Activated T-helper 1 cell treated with anti-CD3 and anti-CD28 coated beads, Interleukin-12 subunit alpha, Interleukin-12 subunit beta, Interleukin-2, Interleukin-4 antibody, amounts not matched to agents 30 ng/mL and 10 ng/mL and 1 ng/mL, durations not matched to agents 14 hours and 24 hours and 36 hours (primary cell): ENCODE measurements at places on chromosomes 2 and 18.

DNA sequence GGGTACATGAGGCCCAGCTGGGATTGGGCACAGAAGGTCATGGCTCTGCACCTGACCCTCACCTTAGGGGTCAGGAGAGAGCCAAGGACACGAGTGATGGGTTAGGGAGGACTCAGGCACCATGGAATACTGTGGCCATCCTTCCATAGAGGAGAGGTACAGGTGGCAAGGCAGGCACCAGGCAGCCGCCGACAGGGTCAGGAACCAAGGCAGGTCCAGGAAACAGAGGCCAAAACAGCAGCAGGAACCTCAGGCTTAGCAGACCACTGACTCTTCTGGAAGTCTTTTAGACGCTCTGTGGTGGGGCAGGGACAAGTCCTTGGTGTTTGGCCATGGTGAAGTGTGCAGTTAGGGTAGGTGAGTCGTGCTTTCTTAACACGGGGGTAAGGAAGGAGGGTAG lies 128.0 kb downstream of the NEDD4L start:
- no peak for DNase-seq

DNA sequence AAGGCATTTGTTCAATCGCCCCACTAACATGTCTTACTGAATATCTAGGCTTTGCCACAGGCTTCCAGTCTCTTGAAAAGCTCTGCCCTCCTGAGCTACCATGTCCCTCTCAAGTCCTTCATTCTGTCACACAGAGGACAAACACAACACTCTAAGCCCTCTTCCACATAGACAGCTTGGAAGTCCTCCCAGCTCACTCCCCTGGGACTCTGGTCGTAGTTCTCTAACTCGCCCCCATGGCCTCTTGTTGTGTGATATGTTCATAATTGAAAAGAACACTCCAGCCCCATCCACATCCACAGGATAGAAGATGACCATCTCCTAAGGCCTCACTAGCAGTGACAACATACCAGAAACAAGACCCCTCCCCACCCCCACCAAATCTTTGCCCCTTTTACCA lies 37.9 kb downstream of the BUB1 start:
- no peak for DNase-seq

- no peak for DNase-seq
Observed at GRCh38 chr2:3664925-3665324, 6.9 kb downstream of the ALLC start.

- peak; percentile 85 for DNase-seq
Observed at GRCh38 chr2:151261231-151261976, at the start of gene RBM43. Gene RBM43, minus strand, starts transcription at chr2:151261863. Its CDS starts 136 bp downstream, at chr2:151261727.

DNA sequence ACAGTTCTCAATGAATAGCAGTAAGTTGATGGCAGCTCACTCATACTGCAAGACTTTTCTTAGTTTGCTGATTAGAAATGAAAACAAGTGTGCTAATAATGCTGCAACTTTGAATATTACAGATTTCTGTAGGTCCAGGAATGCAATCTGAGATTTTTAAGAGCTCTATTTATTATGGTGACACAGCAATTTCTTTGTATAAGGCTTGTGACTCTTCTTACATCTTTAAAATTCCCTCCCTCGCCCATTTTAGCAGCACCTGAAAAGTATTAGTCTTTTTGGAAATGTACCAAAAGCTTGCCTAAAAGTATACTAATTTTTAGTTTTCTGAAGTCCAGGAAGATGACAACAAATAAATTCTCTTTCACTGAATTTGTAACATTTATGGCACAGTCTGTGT lies 4.4 kb upstream of the HTR2B start:
- no peak for DNase-seq

GRCh38 chr2:9634133-9634532 lies 3.3 kb upstream of the YWHAQ start:
- DNase-seq = no peak

GRCh38 chr2:128727404-128727803 lies 408.7 kb upstream of the HS6ST1 start:
- DNase-seq = no peak

DNA sequence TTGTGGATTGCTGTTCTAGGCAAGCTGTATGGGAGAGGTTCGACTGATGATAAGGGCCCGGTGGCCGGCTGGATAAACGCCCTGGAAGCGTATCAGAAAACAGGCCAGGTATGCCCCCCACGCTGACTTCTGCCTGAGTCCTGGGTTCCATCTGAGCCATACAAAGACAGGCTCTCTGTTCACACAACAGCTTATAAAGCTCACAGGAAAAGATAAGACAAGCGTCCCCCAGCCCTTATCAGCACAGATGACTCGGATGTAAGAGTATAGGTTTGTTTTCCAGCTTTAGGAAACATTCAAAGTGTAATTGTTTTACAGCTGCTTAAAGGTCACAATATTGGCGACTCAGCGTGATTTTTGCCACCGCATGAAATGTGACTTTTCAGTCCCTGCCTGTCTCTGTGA lies 12.7 kb downstream of the CNDP2 start:
- DNase-seq = no peak

DNA sequence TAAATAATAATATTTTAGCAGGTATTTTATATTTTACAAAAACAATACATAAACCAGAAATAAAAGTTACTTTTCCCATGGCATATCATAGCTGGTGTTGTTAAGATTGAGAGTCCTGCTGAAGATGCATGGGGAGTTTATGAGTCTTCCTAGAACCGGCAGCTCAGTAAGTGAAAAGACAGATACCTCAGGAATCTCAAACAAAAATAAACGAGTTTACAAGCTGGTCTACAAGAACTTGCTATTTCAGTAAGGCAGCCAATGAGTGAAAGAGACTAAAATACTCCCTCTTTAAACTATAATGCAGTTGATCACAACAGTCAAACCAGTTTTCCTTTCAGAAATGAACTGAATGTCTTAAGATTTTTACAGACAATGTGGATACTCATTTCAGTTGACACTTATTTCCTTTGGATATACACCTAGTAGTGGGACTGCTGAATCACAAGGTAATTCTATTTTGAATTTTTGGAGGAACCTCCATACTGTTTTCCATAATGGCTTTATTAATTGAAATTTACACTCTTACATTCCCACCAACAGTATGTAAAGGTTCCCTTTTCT lies 8.9 kb downstream of the GAREM1 start:
- no peak for DNase-seq

DNA sequence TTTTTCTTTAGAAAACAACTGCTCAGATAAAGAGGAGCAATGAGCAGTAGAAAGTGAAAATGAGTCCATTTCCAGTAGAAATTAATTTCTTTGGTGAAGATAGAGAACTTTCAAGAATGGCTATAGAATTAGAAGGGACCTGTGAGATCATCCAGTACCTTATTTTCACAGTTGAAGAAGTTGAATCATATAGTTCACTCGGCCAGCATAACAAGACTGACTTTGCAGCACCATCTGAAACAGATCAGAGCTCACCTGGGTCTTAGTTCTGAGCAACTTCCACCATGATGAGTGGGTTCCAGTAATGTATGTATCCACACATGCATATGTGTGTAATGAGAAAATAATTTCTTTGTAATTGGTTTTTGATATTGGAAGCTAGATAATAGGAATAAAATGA lies 58.6 kb downstream of the CERS6 start:
- no peak for DNase-seq

- peak; percentile 32 for DNase-seq
Observed at GRCh38 chr2:73970850-73971471, 13.7 kb upstream of the TET3 start.

DNA sequence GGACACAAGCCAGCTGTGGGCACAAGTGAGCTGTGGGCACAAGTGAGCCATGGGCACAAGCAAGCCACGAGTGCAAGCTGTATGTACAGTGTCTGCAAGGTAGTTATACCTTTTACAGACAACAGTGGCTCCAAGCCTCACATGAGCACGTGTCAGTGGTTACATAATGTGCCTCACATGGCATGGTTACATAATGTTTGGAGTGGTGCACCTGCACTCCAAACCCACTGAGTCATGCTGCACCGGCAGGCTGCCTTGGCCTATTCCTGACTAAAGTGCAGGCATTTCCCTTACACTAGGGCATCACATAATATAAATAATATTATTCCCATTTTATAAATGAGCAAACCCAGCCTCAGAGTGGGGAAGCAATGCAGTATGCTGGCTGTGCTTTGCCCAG lies 62.6 kb downstream of the MARCO start:
- no peak for DNase-seq

DNA sequence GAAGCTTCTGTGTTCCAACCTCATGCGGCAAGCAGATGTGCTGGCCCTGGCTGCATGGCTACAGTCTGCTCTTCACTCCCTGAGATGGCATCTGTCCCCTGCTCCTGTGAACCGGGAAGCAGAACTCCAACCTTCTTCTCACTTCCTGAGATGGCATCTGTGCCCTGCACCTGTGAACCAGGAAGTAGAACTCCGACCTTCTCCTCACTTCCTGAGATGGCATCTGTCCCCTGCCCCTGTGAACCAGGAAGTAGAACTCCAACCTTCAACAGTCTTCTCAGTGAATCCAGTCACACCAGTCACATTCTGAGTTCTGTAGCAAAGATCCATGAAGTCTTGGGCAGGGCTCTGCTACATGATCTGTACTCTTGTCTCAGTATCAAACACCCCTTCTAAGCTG lies 887.2 kb upstream of the KLHL29 start:
- DNase-seq = no peak

DNA sequence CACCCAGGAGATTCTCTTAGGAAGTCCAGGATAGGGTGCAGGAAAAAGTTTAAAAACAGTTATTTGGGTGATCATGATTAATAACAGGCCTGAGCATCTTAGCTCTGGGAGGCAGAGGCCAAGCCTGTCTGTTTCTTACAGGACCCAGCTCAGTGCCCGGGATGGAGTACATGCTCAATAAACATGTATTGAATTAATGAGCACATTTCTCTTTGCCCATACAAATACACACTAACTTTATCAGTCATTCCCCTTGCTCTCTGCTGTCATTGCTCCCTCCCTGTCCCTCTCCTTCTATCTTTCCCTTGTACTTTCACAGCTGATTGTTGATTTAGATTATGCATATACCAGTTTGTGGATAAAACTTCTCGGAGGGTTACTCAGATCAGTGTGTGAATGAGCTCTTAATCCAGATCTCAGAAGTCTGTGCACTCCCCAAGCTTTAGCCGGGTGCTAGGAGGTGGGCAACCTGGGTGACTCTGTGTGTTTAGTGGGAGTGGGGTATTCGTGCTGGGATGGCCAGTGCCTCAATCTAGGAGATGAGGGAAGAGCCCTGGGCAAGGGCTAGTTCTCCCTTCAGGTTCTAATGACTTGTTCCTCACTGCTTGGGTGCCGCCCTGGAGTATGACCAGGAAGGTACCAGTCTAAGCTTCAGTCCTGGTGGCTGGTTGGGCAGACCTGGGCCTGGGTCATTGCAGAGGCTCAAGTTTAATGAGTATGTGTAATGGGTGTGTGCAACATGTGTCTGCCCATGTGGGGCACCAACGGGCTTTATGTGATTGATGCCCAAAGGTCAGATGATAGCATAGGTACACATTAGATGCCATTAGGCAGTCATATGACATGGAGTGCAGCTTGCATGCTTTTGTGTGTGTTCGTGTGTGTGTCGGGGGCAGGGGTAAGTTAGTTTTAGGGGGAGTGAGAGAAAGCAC lies 10.6 kb downstream of the EMX1 start:
- DNase-seq = no peak

GRCh38 chr2:72148837-72149555 lies 1.3 kb upstream of the CYP26B1 start:
- no peak for DNase-seq

GRCh38 chr2:196466581-196466980 lies 172.9 kb upstream of the CCDC150 start:
- DNase-seq = no peak

GRCh38 chr2:58970365-58970764 lies 729.2 kb upstream of the FANCL start:
- DNase-seq = no peak

DNA sequence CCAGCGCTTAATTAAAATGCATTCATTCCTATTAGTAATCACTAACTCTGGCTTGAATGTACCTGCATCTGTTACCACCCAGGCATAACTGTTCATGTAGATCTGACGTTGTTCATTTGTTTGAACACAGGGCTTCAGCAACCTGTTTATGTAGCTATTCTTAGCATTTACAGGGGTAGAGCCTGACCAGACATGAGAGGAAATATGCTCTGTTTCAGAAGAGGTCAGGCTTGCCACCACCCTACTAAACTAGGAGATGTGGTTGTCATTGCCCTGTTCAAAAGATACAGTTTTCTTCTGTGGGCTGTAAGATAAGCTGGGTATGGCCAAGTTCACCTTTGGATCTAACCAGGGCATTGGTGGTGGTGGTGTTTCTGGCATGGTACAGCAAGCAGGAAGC lies 8.8 kb downstream of the MGAT5 start:
- no peak for DNase-seq

- DNase-seq = no peak
Observed at GRCh38 chr2:77578354-77578753, 56.2 kb upstream of the LRRTM4 start.

GRCh38 chr2:18584608-18584954 lies 4.8 kb downstream of the NT5C1B start:
- DNase-seq = no peak

DNA sequence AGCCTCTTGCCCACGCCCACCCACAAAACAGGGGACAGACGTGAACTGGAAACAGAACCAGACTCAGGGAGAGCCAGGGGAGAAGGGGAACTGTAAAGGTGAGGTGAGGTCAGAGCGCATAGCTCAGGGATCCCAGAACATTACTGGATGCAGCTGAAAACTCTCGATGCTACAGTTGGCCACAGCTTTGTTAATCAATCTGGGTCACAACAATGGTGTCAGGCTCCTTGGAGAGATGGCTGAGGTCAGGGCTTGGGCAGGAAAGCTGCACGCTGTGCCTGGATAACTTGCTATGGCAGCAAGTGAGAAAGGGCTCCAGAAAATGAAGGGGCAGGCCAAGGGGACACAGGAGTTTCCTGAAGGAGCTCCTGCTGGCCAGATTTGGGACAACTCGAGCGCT lies 263.3 kb downstream of the TFCP2L1 start:
- DNase-seq = no peak

DNA sequence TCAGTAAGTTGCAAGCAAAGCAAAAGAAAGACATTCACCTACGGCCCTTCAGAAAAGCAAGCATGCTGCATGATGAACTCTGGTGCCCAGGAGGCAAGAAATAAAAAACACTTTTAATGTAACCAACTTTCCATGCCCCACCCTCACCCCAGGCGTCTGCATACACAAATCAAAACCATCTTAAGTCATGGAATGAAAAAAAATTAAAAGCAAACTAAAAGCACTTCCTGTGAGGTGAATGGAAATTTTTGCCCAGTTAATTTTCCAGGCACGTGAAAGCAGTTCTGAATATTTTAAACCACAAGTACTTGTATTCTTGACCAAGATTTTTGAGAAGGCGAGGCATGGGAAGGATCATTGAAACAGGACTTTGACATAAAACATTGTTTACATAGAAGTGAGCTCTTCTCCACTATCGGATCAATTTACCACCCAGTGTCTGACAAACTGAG lies 2.5 kb upstream of the ICOS start:
- peak; percentile 39 for DNase-seq
